ENCODE measurements at places on chromosomes 1 and 21. TPM values are rescaled to one million over a fixed set of nuclear protein-coding genes. Genes with fewer than 3 reads are reported as not detected.

LTN1 gene
- total RNA-seq = 25.8 TPM

LCE3E gene
- not detected for total RNA-seq

HORMAD1 gene
- 1.4 TPM for total RNA-seq

INAVA gene
- 0.44 TPM for total RNA-seq

DNA sequence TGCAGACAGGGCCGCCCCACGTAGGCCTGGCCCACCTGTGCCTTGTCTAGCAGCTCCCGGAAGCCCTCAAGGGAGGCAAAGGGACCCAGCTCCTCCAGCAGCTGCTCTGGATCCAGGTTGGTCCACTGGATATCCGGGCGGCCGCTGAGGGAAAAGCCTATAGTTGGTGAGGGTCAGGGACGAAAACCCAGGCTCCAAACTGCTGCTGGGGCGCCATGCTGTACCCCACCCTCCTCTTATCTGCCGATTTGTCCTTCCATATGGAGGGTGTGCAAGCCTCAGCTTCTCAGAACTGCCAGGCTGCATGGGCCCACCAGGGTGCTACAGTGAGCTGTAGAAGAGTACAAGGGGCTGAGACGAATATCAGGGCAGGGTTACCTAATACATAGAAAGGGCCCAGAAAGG, 12.2 kb downstream of the PTCH2 start:
- DNase-seq = no peak

- no peak for DNase-seq
These were observed 8.7 kb upstream of the MAP3K7CL start for GRCh38 chr21:29121759-29122158.

DNA sequence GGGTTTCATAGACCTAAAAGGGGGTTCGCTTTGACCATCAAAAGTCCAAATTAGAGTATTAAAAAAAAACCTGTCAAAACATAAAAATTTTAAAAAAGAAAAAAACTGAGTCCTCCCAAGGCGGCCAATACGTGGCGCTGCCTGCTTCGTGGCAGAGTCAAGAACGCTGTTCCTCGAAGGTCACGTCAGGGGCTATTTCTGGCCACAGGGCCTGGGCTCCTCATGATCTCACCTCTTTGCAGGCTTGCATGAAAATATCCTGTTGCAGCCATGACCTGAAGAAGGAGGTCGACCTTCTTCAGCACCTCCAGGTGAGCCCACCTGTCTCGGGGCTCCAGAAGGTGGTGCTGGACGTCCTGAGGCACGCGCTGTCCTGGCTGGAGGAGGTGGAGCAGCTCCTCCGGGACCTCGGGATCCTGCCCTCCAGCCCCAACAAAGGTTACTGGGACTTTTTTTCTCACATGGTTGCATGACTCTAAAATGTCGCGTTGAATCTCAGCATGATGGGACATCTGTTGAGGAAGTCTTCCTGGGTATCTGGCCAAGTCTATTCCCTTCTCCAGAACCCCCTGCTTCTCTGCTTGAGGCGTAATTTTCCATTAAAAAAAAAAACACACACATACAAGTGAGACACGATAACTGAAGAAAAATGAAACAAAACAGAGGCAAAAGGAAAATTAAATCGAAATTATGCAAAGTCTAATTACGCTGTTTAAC, 80.4 kb upstream of the EFHD2 start:
- no peak for DNase-seq

DNA sequence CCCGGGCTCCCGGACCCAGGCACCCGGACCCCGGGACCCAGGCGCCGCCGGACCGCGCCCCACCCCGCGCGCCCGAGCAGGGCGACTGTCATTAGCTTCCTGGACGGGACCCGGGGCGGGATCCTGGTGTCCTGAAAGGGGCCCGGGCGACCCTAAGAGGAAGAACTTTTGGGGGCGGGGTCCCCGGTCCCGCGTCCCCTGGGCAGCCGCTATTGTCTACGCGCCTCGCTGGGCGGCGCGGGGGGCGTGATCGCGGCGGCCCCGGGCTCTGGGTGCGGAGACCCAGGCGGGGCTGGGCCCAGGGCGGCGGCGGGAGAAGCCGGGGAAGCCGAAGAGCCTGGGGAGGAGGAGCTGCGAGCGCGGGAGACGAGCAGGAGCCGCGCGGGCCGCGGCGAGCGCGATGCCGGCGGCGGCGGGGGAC, 465 bp downstream of the HUNK start:
- DNase-seq = peak; percentile 24

DNA sequence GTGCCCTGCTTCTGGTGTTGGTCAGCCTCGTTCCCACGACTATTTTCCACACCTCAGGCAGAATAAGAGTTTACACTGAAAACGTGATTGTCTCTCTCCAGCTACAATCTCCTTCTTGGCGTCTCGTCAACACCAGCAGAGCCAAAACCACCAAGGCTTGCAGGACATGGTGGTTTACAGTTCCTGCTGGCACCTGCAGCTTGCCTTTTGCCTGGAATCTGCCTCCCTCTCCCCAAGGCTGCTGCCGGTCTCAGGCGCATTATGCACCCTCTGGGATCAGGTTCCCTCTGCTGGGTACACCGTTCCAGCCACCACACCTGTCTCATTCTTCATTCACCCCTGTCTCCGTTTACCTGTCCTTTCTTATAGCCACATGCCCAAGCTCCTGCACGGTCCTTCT, 315.9 kb downstream of the DSCAM start:
- no peak for DNase-seq

GRCh38 chr1:221994274-221994698, 252.4 kb upstream of the DUSP10 start:
- DNase-seq = no peak
